ENCODE measurements at places on chromosomes 7 and 10. TPM values are rescaled to one million over a fixed set of nuclear protein-coding genes. Genes with fewer than 3 reads are reported as not detected.
A peak's percentile ranks its signal among the peaks of the same experiment; 100 is the strongest.

Gene AIMP2
- 17.4 TPM for total RNA-seq

Gene UNCX
- not detected for total RNA-seq

Gene SCIN
- total RNA-seq = 21.1 TPM

DNA sequence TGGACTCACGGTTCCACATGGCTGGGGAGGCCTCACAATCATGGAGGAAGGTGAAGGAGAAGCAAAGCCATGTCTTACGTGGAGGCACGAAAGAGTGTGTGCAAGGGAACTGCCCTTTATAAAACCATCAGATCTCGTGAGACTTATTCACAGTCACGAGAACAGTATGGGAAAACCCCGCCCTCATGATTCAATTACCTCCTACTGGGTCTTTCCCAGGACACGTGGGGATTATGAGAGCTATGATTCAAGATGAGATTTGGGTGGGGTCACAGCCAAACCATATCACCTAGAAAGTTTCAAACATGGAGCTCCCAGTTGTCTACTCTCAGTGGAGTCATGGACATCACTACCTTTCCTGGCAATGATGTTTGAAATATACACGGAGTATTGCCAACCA, 49.6 kb downstream of the CYCS start:
- no peak overlapping the region for H3K4me3 ChIP-seq
- no peaks in the 10 kb centered on the region for H3K27me3 ChIP-seq
- H3K4me1 ChIP-seq = no peaks in the 10 kb centered on the region
- no peaks in the 10 kb centered on the region for H3K36me3 ChIP-seq
- no peak for DNase-seq
- H3K27ac ChIP-seq = no peak overlapping the region

GRCh38 chr10:61130366-61130765, 186.4 kb upstream of the RHOBTB1 start:
- no peak overlapping the region for H3K4me3 ChIP-seq
- H3K27me3 ChIP-seq = no peaks in the 10 kb centered on the region
- no peaks in the 10 kb centered on the region for H3K36me3 ChIP-seq

- H3K4me1 ChIP-seq = peaks cover 5% of the 10 kb centered on the region
- no peaks in the 10 kb centered on the region for H3K27me3 ChIP-seq
- H3K36me3 ChIP-seq = no peaks in the 10 kb centered on the region
- peak overlapping the region; percentile 21 for H3K27ac ChIP-seq
Observed at GRCh38 chr7:111092406-111093236, 1.7 kb downstream of the LRRN3 start.

DNA sequence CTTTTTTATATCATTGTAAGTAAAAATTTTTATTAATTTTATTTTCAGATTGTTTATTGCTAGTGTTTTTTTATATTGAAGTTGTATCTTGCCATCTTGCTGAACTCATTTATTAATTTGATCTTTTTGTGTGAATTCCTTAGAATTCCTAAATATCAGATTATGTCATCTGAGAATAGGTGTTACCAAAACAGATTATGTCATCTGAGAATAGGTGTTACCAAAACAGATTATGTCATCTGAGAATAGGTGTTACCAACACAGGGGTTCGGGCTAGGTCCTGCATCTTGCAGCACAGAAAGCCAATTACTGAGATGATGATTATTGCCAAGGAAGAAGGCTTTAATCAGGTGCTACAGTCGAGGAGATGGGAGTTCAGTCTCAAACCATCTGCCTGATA, 383.4 kb downstream of the CNTNAP2 start:
- no peaks in the 10 kb centered on the region for H3K27me3 ChIP-seq
- no peaks in the 10 kb centered on the region for H3K4me1 ChIP-seq
- no peaks in the 10 kb centered on the region for H3K36me3 ChIP-seq
- H3K4me3 ChIP-seq = no peak overlapping the region

DNA sequence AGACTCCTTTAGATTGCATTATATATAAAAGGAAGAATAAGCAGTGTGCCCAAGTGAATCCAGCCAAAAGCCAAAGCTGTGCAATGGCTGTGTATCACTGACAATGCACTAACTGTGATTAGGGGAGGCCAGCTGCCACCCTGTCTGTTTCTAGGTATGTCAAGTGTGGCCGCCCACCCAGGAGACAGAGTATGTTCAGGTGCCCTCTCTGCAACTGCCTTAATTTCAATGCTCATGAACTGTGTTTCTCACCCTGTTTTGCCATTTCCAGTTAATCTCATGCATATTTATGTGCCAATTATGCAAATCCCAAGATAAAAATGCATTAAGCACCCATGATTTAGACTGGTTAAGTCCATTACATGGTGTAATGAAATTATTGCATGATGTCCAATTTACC, 159.4 kb downstream of the FRMD4A start:
- H3K36me3 ChIP-seq = no peaks in the 10 kb centered on the region
- DNase-seq = no peak
- H3K27ac ChIP-seq = no peak overlapping the region
- peaks cover 54% of the 10 kb centered on the region for H3K27me3 ChIP-seq

- H3K27me3 ChIP-seq = no peaks in the 10 kb centered on the region
- H3K36me3 ChIP-seq = peaks cover 65% of the 10 kb centered on the region
- no peak for DNase-seq
Observed at GRCh38 chr7:107934991-107935770, 44.2 kb downstream of the DLD start.
